NCI-H774 (cell line): ENCODE measurements at places on chromosomes 1 and 21.

GRCh38 chr1:11479375-11479979 lies 522 bp downstream of the DISP3 start:
- no peak for DNase-seq

DNA sequence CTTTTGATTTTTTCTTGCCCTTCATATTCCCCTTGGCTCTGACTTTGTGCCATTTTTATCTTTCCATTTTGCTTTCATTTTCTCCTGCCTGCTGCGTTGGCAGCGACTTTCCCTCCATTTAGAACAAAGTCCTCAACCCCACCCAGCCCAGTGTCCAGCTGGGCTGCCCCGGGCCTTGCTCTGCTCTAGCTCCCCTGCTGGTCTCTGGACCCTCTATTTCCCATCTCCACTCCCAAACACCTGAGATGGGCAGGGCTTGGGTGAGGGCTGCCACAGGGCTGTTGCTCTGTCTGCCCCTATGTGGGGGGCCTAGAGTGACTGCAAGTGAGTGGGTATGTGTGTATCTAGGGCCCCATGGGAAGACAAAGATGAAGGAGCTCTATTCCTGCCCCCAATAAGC lies 7.3 kb upstream of the ADAM15 start:
- no peak for DNase-seq

GRCh38 chr1:146032631-146033219 lies 11.2 kb upstream of the HJV start:
- no peak for DNase-seq

DNA sequence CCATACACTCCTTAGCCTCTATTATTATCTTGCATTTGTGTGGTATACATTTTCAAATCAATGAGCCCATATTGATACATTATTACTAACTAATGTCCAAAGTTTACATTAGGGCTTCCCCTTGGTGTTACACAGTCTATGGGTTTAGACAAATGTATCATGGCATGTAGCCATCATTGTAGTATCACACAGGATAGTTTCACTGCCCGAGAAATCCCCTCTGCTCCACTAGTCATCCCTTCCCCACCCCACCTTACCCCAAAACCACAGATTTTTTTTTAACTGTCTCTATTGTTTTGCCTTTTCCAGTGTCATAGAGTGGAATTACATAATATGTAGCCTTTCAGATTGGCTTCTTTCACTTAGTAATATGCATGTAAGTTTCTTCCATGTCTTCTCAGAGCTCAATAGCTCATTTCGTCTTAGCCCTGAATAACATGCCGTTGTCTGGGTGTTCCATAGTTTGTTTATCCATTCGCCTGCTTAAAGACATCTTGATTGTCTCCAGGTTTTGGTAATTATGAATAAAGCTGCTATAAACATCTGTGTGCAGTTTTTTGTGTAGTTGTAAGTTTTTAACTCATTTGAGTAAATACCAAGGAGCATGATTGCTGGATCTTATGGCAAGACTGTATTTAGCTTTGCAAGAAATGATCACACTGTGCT lies 86.4 kb upstream of the LYST start:
- DNase-seq: no peak

DNA sequence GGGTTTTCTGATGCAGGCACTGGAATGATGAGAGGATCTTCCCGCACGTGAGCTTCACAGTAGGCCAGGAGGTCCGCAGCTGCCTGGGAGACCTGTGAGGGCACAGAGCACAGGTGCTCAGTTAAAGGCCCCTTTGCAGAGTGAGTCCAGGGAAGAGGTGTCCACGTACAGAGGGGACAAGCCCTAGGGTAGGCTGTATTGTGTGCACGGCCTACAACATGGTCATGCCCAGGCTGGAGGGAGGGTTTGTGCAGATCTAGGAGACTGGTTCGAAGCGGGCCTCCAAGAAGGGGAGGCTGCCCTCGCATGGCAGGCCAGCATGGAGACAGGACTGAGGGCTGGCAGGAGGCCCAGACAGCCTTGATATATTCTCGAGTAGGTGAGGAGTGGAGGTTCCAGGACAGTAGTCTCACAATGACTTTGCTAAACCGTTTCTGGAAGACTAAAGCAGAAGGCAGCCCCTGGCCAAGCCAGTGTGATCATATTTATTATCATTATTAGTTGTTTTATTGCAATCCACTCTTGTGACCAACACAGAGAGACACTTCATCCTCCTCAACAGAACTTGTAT lies 48.0 kb upstream of the B3GALNT2 start:
- no peak for DNase-seq

DNA sequence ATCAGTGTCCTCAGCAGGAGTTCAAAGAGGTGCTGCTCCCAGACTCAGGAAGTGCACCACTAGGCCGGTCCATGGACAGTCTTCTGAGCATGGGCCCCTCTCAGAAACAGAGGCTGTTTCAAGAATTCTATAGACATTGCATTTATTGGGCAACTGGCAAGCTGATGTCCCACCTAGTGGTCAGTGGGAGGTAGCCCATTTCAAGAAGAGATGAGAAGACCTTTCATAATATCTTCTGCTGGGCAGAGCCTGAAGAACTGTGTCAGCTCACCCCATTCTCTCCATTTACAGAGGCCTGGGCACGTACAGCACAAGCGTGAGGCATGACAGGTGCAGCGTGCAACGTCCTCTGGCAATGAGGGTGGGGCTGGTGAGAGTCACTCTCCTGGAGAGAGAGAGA lies 216.0 kb downstream of the DYRK1A start:
- peak; percentile 15 for DNase-seq
